ENCODE measurements at places on chromosomes 4 and X.

GRCh38 chr4:141571362-141571761 is 65.0 kb upstream of the IL15 start:
- DNase-seq = no peak

DNA sequence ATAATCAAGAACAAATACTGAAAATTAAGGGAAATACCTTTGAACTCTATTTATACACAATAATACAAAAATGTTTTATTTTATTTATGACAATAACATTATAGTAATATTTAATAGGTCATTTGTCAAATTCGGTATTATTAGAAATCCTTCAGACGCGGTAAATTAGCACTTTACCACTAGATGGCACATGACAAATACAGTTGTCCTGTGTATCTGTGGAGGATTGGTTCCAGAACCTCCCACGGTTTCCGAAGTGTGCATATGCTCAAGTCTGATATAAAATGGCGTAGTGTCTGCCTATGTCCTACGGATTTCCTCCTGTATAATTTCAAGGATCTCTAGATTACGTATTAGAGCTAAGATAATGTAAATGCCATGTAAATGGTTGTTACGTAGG is 8.1 kb upstream of the LINC00632 start:
- no peak for DNase-seq

GRCh38 chrX:24902806-24903205 is 113.0 kb downstream of the ARX start:
- DNase-seq = no peak

DNA sequence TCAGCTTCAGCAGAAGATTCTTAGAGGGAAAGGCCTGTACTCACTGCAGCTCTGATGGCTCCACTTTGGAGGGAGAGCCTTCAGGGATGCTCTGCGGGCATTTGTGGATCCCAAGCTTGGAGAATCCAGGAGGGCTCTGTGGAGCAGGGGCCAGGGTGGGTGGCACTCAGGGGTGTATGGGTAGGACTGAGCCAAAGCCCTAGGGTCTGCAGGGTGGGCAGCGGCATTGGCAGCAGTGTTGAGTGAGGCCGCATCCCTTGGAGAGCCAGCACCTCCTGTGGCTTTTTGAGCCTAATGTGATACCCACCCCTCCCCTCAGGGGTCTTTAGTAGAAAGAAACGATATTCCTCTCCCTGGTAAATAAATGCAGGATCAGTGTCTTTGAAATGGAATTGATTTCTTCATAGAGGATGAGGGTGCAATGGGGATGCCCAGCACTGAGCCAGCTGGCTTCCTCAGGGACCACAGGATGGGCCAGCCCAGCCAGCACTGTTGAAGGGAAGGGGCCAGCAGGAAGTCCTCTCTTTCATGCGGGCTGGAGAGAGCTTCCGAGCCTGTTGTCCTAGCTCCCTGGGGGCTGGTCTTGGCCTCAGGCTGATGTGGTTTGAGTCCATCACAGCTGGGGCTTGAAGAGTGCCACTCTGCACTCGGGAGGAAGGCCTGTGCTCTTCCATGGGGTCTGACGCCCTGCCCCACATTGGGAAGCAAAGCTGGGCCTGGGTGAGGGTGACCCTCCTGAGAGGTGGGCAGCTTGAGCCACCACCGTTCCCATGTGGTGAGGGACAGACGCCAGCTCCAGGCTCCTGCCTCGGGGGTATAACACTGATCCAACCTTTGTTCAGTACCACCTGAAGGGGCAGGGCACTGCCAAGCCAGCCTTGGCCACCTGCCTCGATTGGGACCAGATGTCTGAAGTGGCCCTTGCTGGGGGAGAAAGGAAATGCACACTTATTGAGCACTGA is 49.5 kb downstream of the PSAPL1 start:
- no peak for DNase-seq

DNA sequence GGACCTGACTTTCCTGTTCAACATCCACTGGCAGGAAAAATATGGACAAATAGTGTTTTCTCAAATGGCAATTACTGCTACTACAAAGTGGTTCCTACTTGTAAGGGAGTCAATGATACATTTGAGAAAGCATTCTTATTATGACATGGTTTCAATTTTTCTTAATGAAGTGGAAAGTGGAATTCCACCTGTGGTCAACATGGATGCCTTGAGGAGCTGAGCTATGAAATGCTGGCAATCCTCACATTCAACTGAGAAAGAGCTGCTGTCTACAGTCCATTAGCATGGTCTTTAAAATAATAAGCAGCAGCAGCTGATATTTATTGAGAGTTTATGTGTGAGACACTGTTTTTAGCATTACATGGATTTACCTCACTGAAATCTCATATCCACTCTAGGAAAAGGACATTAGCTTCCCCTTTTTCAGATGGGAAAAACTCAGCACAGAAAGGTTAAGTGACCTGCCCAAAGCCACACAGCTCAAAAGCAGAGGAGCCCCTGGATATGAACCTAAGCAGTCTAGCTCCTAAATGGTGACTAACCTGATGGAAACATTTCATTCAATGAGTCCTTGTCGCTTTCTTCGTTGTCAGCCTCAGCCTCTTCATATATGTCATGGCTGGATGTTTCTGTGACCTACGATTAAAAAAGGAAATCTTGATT is 29.2 kb downstream of the MAP7D3 start:
- DNase-seq = no peak

All from spinal cord (tissue), 10 donors.